Hindlimb muscle (tissue), 1 donor: ENCODE measurements at places on chromosomes 13 and 19.

- DNase-seq = no peak
Measured at GRCh38 chr13:109529964-109530363, 256.4 kb downstream of the IRS2 start.

GRCh38 chr19:50481351-50482149 lies 4.9 kb upstream of the GARIN5A start:
- DNase-seq = no peak

GRCh38 chr13:33379608-33380007 lies 94.1 kb upstream of the STARD13 start:
- no peak for DNase-seq

DNA sequence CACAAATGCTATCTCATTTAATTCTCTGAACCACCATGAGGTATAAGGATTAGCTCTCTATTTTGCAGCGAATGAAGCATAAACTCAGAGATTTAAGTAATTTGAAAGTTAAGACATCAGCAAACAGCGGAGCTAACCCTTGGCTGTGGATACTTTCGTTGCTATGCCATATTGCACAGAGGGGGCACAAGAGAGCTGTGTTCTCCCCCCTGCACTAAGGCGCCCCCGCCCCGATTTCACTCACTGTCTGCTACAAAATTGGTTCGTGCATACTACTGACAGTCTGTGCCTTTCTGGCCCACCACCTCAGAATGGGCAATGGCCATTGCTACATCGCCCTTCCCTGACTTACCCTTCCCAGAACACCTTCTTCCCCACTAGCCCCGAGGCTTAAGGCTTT lies 105.7 kb upstream of the OBI1 start:
- no peak for DNase-seq

GRCh38 chr19:4284974-4285373 lies 5.9 kb downstream of the SHD start:
- no peak for DNase-seq

DNA sequence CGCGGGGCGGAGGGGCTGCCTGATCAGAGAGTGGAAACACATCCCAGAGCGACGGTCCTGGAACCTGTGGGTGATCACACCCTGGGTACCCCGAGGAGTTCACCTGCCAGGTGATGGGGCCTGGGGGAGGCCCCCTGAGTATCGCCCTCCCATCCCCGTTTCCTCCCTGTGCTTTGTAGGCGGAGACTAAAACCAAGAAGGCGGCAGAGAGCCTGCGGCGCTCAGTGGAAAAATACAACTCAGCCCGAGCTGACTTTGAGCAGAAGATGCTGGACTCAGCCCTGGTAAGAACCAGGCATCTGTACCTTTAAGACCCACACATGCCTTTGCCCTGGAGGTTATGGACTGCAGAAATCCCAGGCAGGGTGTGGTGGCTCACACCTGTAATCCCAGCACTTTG lies 19.3 kb downstream of the FCHO1 start:
- DNase-seq = no peak

DNA sequence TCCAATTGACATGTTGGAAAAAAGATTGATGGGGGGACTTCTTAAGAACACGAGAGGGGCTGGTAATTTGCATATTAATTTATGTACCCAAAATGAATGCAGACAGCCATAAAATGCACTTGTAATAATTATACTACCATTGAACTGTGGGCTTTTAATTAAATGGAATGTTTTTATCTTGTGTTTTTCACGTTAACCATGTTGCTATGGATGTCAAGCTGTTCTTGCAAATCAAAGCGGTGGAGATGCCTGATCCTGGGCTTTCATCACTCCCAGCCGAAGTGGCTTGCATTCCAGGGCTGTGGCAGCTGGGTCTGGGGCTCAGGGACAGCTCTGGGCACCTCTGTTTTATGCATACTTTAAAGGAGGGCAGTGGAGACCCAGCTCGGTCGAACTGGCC lies 179.4 kb upstream of the TMTC4 start:
- no peak for DNase-seq

DNA sequence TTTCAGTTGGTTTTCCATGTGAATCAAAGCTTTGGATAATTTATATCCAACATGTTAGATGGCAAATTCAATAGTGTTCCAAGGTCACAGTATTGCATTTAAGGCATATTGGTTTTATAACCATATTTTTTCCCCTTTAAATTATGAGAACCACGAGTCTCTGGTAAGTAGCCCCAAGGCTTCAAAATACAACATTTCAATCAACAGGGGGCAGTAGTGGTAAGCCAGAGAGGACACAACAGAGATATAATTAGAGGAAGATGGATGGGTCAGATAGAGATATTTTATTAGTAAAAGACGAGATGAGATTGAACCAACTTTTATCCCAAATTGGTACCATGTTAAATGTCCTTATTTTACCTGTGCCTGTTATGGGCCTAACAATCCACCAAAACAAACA lies 53.1 kb downstream of the KL start:
- DNase-seq = no peak

GRCh38 chr19:497869-498510 lies 1.7 kb downstream of the MADCAM1 start:
- no peak for DNase-seq

- DNase-seq = peak; percentile 82
Measured at GRCh38 chr19:18000915-18001776, 6.8 kb upstream of the ARRDC2 start.

GRCh38 chr13:44574466-44574855 lies 1.7 kb downstream of the TSC22D1 start:
- no peak for DNase-seq

DNA sequence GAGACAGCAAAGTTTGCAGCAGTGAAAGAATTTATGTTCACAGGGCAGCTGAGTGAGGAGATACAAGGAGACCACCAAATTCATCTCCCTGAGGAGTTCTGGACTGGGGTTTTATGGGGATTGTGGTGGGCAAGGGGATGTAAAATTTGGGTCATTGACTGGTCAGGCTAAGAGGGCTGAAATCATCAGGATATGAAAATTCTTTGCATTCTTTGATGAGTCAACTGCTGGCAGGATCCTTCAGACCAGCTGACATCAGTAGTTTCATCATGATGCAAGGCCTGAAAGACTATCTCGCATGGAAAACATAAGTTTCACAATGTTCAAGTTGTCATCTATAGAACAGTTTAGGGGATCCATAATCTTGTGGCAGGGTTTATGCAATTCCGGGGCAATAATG lies 869.5 kb upstream of the PCDH9 start:
- DNase-seq = no peak

GRCh38 chr13:20825477-20825875 lies 51.7 kb upstream of the EEF1AKMT1 start:
- peak; percentile 34 for DNase-seq

DNA sequence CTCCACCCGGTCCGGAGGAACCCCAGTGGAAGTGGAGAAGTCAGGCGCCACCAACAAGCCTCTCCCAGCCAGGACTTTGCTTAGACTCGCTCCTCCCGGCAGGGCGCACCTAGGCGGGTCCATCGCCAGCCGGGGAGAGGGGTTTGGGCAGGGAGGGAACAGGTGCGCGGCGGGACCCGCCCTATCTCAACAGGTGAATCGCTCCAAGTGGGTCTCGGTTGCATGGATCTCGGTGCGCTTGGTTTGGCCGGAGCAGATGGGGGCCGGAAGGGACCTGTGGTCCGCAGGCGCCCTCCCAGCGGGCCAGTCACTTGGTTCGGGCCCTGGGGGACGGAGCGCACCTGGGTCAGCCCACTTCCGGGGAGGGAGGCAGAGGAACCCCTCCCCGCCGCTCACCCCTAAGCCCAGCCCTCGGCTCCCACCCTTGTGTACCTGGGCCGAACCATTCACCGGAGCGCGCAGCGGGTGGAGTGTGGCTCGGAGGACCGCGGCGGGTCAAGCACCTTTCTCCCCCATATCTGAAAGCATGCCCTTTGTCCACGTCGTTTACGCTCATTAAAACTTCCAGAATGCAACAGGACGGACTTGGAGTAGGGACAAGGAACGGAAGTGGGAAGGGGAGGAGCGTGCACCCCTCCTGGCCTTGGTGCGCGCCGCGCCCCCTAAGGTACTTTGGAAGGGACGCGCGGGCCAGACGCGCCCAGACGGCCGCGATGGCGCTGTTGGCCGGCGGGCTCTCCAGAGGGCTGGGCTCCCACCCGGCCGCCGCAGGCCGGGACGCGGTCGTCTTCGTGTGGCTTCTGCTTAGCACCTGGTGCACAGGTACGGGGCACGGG lies at the start of gene LSR:
Gene LSR (plus strand): TSS at position 693 of the 836 bp plus-strand sequence. CDS start 21 bp downstream, at position 714.
- no peak for DNase-seq

- DNase-seq = no peak
Measured at GRCh38 chr13:28353679-28354078, 141.2 kb downstream of the FLT1 start.

GRCh38 chr13:72427757-72428528 lies 299.5 kb downstream of the MZT1 start:
- no peak for DNase-seq

DNA sequence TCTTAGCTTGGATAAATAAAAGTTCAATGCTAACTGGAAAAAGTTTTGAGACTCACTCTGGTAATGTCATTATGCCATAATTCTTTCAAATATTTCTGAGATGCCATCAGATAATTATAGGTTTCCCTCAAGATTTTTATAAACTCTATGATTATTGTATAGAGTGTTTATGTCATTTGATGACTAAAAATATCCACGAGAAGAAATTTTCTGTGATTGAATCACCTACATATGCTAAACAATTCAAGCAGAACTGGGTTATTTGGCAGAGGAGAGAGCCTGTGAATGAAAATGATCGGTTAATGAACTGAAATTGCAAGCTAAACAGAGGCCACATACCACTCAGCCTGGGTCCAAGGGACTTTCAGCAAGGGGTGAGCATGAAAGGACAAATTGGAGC lies 92.6 kb upstream of the TSC22D1 start:
- peak; percentile 43 for DNase-seq

DNA sequence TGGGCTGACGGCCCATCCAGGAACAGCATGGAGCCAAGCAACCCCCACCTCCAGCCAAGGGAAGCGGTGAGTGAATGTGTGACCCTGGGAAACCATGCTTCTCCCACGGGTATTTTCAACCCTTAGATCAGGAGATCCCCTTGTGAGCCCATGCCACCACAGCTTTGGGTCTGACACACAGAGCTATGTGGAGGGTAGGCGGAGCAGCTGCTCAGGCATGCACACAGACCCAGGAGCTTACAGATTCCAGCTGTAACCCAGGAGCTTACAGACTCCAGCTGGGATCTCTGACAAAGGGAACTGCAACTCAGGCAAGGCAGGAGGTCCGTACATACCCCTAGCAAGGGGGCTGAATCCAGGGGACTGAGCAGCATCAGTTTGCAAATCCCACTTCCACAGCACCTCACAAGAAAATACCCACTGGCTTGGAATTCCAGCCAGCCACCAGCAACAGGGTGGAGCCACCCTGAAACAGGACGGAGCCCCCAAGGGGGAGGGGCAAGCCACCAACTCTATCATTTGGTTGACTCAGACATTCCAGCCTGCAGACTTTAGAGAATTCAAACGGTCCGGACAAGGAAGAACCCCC lies 40.8 kb upstream of the RFXAP start:
- DNase-seq = no peak

DNA sequence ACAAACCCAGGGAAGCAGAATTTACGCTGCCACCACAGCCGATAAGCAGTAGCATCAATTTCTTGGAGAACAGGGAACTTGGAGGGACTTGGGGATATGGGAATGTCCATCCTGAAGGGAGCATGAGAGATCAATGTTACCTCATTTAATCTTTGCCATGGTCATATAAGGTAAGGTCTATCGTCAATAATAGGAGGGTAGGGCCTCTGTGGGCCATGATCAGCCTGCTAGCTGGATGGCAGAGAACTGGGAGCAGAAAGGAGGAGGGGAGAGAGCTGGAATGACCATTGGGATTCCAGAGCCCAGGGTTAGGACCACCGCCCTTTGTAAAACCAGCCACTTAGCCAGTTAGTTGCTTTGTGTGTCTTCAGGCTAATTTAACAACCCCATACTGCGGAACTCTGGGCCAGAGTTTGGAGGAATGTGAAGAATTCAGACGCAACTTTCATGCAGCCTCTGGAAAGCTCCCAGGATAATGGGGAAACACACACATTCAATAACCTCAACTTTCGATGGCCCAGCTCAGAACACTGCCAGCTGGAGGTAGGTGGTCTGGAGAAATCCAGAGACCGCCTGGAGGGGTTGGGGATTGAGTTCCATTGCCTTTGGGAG lies 40.3 kb downstream of the ZNF557 start:
- no peak for DNase-seq

GRCh38 chr19:39362682-39363657 lies 20.7 kb downstream of the SAMD4B start:
- no peak for DNase-seq

- no peak for DNase-seq
Measured at GRCh38 chr19:16442386-16443276, 29.1 kb downstream of the EPS15L1 start.

- DNase-seq = no peak
Measured at GRCh38 chr19:6260912-6261650, 18.7 kb downstream of the MLLT1 start.

- no peak for DNase-seq
Measured at GRCh38 chr13:28204690-28205443, 66.5 kb downstream of the PAN3 start.

DNA sequence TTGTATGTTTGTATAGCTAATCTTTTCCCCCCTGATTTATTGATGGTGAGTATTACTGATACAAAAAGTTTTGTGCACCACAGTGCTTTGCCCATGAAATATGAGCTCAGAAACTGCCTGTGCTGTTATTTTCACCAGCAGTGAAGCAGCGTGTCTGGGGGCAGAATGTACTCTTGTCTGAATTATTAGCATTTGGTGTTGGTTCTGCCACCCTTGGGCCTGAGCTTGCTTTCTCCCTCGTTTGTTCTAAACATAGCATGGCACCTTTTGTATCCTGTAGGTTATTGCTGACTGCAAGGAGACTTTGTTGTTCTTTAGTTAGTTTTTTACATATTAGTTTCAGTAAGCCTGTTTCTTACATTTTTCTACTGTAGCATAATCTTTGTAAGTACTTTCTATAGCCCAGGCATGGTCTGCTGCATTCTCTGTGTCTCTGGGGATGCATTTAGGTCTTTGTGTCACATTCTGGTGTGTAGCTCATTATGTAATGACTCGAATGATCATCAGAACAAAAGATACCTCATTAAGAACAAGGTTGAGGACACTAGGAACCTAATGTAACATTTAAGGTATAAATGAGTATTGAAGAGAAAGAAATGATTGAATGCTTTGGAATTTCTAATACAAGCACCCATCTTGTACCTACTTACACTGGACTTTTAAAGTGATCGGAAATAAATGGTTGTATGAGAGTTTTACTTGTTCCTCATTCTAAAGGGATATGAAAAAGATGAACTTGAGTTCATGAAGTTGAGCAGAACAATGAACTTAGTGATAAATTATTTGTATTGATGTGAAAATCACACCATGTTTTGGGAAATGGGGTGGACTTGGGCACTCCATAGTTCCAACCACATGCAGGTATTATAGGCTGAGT lies 50.3 kb upstream of the GPI start:
- no peak for DNase-seq

- no peak for DNase-seq
Measured at GRCh38 chr13:32905063-32905863, 111.0 kb upstream of the KL start.

GRCh38 chr13:113113846-113114271 lies 8.3 kb downstream of the F7 start:
- no peak for DNase-seq

- DNase-seq = no peak
Measured at GRCh38 chr13:54628383-54628782, 1599.8 kb downstream of the OLFM4 start.
